ENCODE measurements at places on chromosomes 1 and 21.
A peak's percentile ranks its signal among the peaks of the same experiment; 100 is the strongest.

DNA sequence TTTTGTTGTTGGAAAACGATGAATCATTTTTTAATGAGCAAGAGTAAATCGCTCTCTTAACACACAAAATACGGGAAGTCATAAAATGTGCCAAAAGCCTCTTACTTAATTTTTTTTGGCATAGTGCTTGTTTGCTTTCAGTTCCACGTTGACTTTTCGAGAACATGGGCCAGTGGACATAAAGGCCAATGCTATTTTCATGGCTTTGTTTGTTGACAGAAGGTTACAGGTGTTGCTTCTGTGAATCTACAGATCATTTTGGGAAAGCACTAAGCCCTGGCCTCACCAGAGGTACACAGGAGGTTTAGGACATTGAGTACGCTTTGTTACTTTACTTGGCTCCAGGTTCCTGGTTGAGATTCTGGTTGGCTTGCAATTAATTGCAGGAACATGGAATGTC is 199.4 kb upstream of the HMCN1 start:
- DNase-seq, result no peak

- DNase-seq, result peak; percentile 56
These were observed 169.3 kb downstream of the ST6GALNAC5 start for GRCh38 chr1:77036560-77036959.

DNA sequence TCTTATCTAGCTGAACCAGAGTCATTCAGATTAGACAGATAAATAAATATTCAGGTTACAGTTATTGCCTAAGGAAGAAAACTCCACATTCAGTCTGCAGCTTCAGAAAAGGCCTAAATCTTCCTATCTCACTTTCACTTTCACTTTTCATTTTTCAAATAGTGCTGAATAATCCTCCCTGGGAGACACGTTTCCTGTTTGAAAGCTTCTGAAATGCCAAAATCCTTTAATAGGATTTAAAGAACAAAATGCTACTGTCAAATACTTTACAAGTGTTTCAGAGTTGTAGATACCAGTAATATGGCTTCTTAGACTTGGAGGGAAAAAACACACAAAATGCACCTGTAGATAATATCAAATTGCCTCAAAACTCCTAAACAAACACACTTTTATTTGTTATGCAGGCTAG is 3.9 kb downstream of the PSMB2 start:
- DNase-seq, result no peak

GRCh38 chr1:22529901-22530621 is 33.2 kb upstream of the EPHA8 start:
- DNase-seq, result no peak

DNA sequence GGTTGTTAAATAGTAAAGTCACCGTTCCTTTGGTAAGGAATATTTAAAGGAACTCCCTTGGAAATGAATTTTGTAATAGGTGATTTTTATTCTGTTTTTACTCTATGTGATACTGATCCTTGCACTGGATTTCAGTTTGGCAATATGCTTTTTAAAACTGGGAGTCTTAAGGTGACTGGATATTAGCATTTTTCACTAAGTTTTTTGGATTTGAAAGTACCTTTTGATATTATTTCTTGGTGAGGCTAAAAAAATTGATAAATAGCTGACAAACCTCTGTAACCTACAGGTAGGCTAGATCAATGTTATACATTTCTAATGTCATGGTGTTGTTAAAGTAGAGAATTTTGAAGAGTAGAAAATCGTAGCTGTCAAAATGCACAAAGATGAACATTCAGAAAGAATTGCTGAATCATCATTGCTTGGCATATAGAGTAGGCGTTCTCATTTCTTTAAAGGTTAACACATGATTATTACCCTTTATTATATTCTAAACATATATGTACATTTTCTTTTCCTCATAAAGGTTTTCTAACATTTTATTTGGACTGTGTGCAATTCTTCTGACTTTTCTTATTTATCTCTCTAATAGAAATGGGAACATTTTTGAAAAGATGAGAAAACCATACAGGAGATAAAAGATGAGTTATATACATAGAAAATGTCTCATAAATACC is 1.5 kb upstream of the DNAJB4 start:
- peak; percentile 48 for DNase-seq

DNA sequence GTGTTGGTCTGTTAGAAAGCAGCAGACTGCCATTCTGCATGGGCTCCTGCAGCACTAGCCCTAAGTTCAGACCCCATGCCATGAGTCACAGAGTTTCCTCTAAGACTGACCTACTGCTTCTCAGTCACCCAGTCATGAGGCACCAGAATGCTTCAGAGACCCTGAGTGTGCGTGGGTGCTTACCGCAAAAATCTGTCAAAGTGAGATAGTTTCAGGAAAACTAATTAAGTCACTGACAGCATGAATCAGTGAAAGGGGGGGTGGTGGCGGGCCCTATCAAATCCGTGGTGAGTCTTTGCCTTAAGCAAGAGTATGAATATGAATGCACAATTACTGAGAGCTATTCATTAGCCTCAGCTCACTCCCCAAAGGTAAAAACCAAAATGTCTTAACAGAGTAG is 98.1 kb downstream of the KCTD3 start:
- no peak for DNase-seq

DNA sequence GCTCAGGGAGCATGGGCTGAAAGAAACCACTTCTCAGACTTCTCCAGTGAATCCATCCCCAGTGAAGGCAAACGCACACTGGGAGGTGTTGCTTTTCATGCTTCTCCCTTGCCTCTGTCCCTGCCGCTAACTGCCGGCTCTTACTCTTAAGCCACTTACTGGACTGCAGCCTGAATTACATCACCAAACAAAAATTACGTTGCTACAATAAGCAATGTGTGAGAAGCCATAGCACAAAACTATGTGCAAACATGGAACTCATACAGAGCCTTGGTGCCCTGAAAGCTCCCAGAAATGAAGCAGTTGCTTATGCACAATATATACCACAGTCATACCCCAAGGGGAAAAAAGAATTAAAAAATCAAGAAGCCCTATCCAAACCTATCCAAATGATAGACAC is 375.2 kb downstream of the KCNH1 start:
- DNase-seq, result no peak

GRCh38 chr1:170402476-170403311 is 129.3 kb upstream of the GORAB start:
- no peak for DNase-seq

DNA sequence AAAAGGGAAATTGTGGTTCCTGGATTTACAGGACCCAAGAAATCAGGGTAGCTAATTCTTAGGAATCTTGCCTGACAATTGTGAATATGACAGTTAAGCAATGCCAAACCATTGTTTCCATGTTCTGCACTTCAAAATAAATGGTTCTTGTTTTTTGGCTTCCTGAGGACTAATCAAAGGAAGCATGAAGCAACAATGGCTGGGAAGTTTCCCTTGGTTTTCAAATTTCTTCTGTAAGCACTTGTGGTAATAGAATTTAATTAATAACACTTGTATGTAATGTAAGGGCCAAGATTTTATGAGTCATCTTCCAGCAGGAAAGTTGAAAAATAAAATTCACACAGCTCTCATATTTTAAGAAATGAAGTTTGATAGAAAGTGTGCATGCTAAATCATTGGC is 31.7 kb downstream of the JAM2 start:
- no peak for DNase-seq
